ENCODE measurements at places on chromosomes 3 and 15.

GRCh38 chr15:63372753-63373152, 8.9 kb downstream of the CA12 start:
- no peak for DNase-seq

GRCh38 chr3:176055836-176056235, 1141.4 kb downstream of the TBL1XR1 start:
- no peak for DNase-seq

DNA sequence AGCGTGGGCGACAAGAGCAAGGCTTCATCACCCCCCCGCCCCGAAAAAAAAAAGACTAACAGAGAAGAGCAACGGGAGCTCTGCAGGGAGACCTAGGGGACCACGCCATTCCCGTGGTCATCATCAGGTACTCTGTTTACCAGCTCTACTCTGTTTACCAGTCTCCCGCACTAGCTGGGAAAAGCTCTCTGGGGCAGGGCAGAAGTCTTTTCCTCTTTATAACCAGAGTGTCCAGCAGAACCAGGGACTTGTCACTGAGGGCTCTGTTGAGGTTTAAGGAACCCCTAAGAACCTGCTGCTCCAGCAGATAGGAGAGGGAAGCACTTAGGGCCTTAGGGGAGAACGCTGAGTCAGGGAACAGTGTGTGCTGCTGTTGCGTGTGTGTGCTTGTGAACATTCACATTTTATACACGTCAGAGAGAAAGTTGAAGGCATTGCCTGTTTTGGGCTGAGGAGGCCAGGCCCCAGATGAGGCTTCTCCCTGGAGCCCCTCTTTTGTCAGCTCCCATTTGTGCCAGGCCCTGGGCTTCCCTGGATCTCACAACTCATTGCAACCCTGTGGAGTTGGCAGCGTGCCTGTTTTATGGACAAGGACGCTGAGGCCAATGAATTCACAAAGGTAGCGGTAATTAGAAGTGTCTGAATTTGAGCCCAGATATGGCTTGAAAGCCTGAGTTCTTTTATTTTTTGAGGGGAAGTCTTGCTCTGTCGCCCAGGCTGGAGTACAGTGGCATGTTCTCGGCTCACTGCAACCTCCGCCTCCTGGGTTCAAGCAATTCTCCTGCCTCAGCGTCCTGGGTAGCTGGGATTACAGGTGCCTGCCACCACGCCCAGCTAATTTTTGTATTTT, 24.2 kb upstream of the ERICH6 start:
- DNase-seq: no peak

GRCh38 chr3:136567599-136568188, 184.5 kb downstream of the STAG1 start:
- DNase-seq: no peak

- DNase-seq: no peak
Observed at GRCh38 chr3:14929310-14930074, 17.9 kb upstream of the NR2C2 start.

DNA sequence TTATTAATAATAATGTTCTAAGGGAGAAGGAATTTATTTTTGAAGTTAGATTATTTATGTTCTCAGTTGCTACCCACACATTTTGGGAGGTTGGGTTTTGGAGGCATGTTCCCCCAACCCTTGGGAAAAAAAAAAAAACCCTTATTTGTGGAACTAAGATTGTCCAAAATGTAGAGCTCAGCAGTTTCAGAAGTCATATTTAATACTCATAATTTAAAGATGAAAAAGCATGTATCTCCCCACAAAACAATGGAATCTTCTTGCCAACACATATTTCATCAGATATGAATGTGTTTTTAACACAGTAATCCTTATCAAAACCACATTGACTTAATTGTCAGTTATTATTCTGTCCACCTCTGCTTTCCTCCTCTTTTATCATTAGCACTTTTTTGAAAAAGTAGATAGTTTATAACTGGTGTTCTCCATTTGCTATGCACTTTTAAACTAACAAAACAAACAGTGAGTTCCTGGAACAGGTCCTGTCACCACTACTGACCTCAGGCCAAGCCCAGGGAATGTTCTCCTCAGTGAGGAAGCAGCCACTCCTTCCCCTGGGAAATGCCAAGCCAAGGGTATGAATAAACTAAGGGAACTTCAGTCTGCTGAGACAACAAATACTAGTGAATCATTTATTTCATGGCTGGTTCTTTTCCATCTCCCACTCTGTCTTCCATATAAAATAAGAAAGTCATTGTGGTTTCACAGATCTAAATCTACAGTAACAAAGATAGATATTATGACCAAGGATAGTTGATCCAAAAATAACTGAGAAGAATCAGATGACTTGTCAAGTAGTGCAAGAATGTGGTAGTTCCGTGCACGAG, 414.4 kb upstream of the ALCAM start:
- no peak for DNase-seq

DNA sequence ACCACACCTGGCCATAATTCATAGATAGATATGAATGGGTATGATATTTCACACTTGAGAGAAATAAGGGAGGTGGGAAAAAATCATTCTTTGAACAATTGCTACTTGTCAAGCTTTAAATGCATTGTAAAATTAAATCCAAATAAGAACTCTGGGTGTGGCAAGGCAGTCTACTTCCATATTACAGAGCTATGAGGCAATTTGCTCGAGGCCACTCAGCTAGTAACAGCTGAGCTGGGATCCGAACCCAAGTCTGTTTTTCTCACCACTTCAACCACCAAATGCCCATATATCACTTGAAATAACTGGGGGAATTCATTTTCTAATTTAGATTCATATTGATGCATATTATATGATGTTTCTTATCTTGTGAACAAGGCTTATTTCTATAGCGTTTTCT, 482.2 kb upstream of the ADAMTS9 start:
- DNase-seq: no peak

DNA sequence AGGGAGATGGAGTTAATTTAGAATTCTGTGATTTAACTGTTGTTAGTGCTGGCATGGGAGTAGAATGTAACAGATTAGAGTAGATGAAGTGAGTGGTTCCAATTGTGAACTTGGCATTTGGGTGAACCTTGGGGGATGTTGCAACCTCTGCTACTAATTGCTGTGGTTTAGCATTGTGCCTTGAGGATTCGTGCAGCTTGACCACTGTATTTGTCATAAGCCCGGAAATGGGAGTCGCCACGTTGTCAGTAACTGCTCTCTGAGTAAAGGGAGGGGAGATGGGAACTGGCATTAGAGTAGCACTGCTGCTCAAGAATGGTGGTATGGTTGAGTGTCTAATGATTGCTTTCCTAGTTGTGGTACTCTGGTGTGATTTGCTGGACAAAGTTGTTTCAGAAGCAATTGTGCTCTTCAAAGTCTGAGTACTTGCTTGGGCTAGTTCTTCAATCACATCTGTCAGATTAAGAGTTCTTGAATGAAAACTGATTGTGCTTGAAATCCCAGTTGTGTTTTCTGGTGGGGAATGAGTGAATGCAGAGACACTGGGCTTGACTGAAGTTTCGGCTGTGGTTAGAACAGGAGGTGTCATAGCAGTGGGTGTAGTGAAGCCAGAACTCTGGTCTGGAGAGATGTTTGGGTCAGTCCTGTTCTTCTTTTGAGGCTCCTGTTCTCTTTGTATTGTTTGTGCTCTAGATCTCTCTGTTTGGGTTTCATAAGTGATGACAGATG, 15.4 kb downstream of the IGSF10 start:
- DNase-seq: no peak

DNA sequence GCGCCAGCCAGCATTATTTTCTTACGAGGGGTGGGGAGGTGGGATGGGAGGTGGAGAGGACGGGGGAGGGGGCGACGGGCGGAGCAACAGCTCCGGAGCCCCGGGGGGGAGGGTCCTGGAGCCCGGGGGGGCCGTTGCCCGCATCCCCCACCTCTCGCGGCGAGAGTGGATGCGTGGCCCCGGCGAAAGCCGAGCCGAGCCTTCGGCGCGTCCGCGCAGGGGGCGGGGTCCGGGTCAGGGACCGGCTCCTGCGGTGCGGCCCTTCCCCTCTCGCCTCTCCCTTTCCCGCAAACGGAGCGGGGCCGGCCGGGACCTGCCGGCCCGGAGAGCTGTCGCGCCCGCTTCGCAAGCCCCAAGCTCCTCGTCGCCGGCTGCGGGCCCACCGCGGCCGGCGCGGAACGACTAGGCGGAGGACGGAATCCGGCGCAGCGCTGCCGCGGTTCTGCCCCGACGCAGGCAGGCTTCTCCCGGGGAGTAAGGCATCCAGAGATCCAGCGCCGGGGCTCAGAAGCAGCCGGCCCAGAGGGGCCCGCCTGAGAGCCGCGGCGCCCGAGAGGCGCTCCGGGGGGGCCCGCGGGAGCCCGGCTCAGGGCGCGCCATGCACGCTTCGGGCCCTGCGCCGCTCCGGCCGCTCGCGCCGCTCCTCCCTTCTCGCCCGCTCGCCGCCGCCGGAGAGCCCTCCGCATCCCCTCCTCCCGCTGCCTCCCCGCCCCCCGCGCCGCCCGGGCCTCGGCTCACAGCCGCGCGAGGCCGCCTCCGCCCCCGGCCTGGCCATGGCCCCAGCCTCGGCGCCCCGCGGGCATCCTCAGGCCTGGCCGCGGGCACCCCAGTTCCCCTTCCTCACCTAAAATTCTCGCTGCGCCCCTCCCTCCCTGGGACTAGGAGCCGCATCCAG, 459 bp upstream of the ADCY5 start:
- DNase-seq: no peak

DNA sequence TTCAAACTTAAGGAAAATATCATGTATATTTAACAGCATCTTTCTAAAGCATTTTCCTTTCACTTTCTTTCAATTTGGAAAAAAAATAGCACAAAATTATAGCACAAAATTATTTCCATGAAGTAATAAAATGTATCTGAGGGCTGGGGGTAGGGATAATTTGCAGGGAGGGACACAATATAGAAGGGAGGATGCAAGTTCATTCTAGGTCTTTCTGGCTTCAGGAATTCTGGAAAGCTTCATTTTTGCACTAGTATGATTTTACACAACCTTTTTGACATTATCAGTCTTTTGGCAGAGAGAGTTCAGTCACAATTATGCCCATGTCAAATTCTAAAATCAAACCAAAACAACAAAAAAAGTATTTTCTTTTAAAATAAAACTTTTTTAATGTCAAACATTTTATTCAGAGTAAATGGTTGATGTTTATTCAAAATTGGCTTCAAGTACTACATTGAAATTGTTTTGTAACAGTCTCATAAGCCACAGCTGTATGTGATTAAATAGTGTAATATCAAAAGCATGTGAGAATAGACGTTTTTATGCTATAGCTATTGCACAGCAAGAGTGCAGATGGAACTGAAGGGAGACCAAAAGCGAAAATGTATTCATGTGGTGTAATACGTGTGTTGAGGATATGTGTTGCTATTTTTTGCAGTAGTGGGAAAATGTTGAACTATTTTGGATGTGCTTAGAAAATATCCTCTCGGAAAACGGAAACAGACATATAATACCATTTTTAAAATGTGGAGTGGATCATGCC, 5.8 kb downstream of the RBMS3 start:
- no peak for DNase-seq

- DNase-seq: no peak
Observed at GRCh38 chr3:142863010-142863817, 25.7 kb downstream of the PCOLCE2 start.

DNA sequence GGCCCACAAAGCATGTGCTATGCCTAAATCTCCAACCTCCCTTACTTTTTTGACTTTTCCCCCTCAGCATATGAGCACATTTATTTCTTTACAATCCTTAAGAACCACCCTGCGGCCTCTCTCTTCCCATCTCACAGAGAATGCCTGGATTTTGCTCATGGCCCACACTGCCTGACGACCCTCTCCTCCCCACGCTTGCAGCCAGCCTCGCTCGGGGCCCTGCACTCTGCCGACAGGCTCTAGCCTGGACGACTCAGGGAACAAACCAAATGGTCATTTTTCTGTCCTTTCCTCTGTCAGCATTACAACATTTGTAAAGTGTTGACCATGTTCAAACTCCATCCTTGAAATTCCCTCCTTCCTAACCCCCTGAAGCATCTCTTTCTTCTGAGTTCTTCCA, 11.7 kb downstream of the HES1 start:
- DNase-seq: no peak

DNA sequence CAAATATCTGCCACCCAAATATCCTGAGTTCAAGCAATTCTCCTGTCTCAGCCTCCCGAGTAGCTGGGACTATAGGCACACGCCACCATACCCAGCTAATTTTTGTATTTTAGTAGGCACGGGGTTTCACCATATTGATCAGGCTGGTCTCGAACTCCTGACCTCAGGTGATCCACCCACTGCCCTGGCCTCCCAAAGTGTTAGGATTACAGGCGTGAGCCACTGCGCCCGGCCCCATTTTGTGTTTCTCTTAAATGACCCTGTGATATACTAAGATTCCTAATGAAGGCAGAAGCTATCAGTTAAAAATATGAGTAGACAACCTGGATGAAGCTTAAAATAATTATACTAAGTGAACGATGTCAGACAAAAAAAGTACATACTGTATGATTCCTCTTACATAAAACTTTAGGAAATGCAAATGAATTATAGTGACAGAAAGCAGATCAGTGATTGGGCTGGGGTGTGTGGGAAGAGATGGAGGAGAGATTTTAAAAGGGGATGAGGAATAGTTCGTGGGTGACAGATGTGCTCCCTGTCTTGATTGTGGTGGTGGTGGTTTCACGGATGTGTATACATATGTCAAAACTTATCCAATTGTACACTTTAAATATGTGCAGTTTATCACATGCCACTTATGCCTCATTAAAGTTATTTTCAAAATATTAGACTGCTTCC, 3.8 kb upstream of the KLHL40 start:
- no peak for DNase-seq

DNA sequence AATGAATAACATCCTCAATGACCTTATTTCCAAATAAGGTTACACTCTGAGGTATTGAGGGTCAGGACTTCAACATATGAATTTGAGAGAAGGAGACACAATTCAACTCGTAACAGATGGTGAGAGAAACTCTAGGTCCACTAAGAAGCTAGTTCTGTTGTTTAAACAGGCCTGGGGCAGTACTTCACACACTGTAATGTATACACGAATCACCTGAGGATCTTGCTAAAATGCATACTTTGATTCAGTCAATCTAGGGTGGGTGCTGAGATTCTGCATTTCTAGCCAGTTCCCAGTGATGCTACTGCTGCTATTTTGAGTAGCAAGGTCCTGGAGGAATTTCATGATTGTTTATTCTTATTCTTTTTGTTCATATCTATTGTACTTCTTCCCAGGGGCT, 186.8 kb downstream of the SATB1 start:
- DNase-seq: no peak

GRCh38 chr15:89621547-89621946, 33.7 kb downstream of the KIF7 start:
- no peak for DNase-seq

DNA sequence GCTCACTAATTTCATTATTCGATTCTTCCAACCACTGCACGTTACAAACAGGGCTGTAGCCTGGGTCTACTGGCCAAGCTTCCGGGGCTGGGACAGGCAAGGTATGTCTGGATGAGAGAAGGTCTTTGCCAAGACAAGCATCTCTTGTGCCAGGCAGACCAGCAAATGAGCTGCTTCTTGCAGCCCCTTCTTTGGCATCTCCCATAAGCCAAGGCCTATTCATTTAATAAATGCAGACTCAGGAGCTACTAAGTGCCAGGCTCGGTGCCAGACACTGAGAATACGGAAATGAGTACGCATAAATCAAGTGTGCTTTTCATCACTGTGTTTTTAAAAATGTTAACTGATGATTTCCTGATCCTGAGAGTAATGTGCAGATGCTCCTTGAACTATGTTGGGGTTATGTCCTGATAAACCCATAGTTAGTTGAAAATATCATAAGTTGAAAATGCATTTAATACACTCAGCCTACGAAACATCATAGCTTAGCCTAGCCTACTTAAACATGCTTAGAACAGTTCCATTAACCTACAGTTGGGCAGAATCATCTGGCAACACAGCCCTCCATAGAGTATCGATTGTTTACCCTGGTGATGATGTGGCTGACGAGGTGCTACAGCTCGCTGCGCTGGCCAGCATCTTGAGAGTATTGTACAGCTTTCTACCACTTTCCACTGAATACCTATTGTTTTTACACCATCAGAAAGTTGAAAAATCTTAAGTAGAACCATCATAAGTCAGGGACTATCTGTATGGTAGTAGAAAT, 135.0 kb upstream of the CTDSPL start:
- no peak for DNase-seq
